Activated T-cell treated with anti-CD3 and anti-CD28 coated beads, Interleukin-2, amount 50 U/mL, for 1 hour (primary cell): ENCODE measurements at places on chromosomes 11 and 22.

DNA sequence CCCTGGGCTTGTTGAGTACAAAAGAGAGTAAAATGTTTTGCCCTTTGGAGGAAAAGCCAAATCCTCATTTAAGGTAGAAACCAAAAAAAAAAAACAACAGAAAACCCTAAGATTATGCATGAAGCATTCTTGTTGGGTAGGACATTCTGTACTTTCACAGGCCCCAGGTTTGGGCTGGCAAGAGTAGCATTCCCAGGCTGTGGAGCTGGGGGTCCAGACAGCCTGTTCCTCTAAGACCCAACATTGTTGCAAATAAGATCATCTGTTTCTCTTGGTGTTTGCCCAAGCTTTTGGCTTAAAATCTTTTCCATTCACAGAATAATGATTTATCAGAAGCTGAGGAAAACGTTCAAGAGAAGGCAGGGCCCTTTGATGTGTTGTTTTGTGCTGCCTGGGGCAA, 123.8 kb downstream of the MICAL2 start:
- no peak for DNase-seq

DNA sequence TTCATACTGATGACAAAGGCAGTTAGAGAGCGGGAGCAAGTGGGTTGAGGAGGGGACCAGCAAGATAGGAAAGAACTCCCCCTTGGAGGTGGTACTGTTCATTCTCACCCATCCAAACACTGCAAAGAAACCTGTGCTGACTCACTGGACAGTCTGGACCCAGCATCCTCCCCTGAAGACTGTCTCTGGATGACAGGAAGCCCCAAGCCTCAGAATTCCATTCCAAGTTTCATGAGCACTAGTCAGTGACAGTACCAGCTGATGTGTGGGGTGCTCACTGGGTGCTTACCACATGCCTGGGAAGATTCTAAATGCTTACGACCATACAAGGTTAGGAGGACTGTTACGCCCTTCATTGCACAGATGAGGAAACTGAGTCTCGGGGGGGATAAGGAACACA, 160.9 kb downstream of the IGLL1 start:
- no peak for DNase-seq

DNA sequence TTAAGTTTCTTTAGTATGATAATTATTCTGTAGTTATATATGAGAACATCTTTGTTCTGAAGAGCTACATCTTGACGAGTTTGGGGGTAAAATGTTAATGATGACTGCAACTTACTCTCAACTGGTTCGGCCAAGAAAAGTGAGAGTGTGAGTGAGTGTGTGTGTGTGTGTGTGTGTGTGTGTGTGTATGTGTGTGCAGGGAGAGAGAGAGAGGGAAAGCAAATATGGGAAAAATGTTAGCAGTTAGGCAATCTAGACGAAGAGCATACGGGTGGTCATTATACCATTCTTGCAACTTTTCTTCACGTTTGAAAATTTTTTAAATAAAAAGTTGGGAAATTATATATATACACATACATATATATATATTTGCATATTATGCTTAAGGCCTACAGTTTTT, 18.3 kb upstream of the TMEM41B start:
- no peak for DNase-seq

DNA sequence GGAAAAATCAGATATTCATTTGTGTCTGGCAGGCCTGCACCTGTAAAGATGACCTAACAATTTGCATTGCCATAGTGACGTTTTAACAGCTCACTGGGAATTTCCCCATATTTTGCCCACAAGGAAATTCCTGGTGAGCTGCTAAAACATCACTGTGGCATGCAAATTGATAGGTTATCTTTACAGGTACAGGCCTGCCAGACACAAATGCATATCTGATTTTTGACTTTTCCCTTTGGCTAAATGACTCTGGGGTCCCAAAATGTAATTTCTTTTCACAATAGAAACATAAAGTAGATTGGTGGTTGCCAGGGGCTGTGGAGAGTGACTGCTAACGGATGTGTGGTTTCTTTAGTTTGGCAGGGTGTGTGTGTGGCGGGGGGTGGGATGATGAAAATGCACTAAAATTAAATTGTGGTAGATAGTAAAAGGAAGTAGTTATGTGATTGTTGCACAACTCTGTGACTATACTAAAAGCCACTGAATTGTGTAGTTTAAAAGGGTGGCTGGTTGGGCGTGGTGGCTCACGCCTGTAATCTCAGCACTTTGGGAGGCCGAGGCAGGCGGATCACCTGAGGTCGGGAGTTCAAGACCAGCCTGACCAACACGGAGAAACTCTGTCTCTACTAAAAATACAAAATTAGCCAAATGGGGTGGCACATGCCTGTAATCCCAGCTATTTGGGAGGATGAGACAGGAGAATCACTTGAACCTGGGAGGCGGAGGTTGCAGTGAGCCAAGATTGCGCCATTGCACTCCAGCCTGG, 18.5 kb upstream of the FEZ1 start:
- peak; percentile 34 for DNase-seq

GRCh38 chr11:117097389-117098268, 599 bp downstream of the SIK3 start:
- no peak for DNase-seq

- no peak for DNase-seq
These were observed 36.2 kb upstream of the CCDC188 start for GRCh38 chr22:20186871-20187546.

GRCh38 chr22:36743591-36744412, 32.1 kb downstream of the IFT27 start:
- DNase-seq = no peak

- DNase-seq = no peak
These were observed 73.2 kb upstream of the NUP50 start for GRCh38 chr22:45090497-45090910.

GRCh38 chr22:40922484-40923303, 28.5 kb upstream of the RBX1 start:
- no peak for DNase-seq

DNA sequence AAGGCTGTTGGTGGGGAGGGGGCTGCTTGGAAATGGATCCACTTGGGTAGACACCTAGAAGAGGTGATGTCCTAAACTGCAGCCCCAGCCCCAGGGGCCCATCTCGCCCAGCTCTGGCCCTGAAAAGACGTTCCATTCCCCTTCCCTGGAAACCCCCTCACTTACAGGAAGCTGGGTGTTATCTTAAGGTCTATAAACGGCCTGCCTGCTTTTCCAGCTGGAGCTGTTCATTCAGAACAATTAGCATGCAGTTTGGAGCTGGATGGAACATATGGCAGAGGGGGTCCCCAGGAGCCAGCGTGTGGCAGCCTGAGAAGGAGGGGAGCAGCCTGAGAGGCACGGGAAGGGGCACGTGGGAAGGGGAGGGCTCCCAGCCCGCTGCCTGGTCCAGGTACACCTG, 139.6 kb downstream of the PKNOX2 start:
- DNase-seq = no peak

GRCh38 chr11:69480547-69481392, 693 bp upstream of the LINC01488 start:
- DNase-seq = no peak

- DNase-seq = no peak
These were observed 1416.4 kb upstream of the RAG2 start for GRCh38 chr11:38014405-38014804.

DNA sequence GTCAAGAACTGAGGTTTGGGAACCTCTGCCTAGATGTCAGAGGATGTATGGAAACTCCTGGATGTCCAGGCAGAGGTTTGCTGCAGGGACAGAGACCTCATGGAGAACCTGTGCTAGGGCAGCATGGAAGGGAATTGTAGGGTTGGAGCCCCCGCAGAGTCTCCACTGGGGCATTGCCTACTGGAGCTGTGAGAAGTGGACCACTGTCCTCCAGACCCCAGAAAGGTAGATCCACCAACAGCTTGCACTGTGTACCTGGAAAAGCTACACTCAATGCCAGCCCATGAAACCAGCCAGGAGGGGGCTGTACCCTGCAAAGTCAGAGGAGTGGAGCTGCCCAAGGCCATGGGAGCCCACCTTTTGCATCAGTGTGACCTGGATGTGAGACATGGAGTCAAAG, 29.5 kb downstream of the CHST1 start:
- no peak for DNase-seq

DNA sequence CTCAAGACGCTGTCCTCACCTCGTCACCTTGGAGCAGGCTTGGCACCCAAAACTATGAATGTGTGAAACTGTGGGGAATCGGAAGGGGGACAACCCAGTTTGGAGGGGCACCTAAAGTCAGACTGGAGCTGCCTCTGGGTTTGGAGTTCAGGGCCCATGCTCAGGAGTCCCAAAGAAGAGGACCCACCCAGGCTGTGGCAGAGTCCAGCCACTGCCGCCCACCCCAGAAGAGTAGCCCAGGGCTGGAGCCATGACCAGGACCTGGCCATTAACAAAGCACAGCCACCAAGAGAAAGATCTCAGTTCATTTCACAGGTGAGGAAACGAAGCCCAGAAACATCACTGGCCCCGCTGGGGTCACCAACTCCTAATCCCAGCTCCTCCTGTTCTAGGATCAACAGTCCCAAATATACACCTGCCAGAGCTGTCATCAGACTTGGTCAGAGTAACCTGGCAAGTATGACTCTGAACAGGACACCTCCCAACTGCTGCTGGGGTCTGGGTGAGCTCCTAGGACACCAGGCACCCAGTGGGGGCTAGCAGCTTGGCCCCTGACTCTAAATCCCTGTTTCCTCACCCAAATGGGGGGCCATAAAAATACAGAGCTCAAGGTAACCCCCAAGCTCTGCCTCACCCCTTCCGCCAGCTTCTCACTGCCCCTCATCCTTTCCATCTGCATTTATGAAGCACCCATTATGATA, 2.7 kb downstream of the RAB3IL1 start:
- no peak for DNase-seq

- DNase-seq = no peak
These were observed 83.0 kb downstream of the ALX4 start for GRCh38 chr11:44226945-44227344.

DNA sequence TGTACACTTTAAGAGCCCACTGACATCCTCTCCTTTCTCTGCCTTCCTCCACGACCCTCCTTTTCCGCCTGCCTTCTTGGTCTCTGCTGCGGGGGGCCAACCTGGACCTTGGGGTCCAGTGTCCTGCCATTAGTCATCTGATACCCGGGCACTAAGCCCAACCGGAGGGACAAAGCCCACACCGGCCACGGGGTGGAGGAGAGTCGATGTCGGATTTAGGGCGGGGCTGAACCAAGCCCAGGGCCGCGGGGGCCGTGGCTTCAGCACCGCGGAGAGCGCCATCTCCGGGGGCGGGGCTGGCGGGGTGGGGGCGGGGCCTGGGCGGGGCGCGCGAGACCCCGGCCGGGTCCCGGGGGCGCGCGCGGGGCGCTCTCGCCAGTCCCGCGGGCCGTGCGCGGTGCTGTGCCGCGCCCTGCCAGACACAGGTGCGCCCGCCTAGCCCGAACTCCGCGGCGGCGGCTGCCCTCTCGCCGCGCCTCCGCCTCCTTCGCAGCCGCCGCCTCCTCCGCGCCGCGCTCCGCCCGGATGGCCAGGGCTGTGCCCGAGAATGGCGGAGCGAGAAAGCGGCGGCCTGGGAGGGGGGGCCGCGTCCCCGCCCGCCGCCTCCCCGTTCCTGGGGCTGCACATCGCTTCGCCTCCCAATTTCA, at the start of gene MAPK8IP1:
Gene MAPK8IP1, plus strand, starts transcription at position 378 of the 647 bp plus-strand sequence. Its CDS starts 170 bp downstream, at position 548.
- peak; percentile 74 for DNase-seq

- peak; percentile 93 for DNase-seq
These were observed 8.4 kb upstream of the SLC2A11 start for GRCh38 chr22:23849009-23850006.

DNA sequence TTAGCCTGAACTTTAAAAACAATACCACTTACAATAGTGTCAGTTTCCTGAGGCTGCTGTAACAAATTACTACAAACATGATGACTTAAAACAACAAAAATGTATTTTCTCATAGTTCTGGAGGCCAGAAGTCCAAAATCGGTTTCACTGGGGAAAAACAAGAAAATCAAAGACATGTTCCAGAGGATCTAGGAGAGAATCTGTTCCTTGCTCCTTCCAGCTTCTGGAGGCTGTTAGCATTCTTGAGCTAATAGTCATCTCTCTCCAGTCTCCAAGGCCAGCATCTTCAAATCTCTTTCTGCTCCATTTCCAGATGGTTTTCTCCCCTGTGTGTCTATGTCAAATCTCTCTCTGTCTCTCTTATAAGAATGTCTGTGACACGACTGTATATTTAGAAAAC, 67.6 kb upstream of the TEAD1 start:
- DNase-seq = no peak

DNA sequence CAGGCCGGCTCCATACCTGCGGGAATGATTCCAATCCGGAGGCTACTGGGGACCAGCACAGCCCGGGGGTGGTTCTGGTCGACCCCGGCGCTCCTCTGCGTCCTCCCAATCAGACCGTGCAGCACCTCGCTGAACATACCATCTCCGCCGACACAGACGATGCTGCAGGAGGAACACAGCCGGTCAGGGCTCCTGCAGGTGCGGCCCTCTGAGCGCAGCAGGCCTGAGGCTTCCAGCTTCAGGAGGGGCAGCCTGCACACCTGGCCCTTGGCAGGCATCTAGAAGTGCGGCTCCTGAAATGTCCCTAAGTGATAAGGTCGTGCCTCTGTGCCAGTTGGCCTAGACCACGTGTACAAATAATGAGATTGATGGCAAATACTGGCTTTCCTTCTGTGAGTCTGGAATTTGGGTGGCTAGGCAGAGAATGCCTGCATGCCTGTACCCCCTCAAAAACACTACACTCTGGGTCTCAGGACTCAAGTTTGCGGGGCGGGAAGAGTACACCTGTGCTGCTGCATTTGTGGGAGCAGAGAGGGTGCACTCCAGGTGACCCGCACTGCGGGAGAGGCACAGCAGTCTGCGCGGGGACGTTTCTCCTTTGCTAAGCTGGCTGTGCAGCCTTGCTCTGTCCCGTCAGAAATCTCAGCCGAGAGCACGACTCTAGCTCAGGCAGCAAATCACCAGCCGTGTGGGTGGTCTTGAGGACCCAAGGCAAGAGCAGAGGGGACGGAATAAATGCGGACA, 30.1 kb downstream of the CERK start:
- no peak for DNase-seq

- no peak for DNase-seq
These were observed 212.8 kb downstream of the TENM4 start for GRCh38 chr11:79227767-79228755.

- no peak for DNase-seq
These were observed 85.8 kb upstream of the FGF3 start for GRCh38 chr11:69904974-69905535.

- DNase-seq = no peak
These were observed 47.3 kb downstream of the NRXN2 start for GRCh38 chr11:64675450-64676260.

DNA sequence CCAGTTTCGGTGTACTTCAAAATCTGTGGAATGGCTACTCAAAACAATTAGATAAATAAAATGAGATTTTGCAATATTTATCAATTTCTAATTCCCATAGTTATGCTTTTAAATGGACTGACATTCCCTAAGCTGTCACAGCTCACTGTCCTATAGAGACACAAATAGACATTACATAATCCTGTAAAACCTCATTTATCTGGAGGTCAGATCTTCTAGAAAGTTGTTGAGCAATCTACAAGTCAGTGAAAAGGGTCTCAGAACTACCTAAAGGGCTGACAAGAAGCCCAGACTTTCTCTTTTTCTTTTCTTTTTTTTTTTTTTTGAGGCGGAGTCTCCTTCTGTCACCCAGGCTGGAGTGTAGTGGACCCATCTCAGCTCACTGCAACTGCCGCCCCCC, 12.0 kb downstream of the ALG8 start:
- no peak for DNase-seq

GRCh38 chr11:94673951-94674491, 94.1 kb upstream of the AMOTL1 start:
- no peak for DNase-seq
